ENCODE measurements at places on chromosomes 4 and X. TPM values are rescaled to one million over a fixed set of nuclear protein-coding genes. Genes with fewer than 3 reads are reported as not detected.

MGAT4D gene
- not detected for polyA plus RNA-seq

PPP1R3F gene
- 2.6 TPM for polyA plus RNA-seq

EDA gene
- polyA plus RNA-seq = 5.6 TPM

SUPT20HL1 gene
- polyA plus RNA-seq = not detected

GK gene
- polyA plus RNA-seq = 83.7 TPM

PTPN13 gene
- polyA plus RNA-seq = 5.1 TPM

MTMR1 gene
- polyA plus RNA-seq = 11.7 TPM

SLC6A14 gene
- not detected for polyA plus RNA-seq

ACSL4 gene
- 192 TPM for polyA plus RNA-seq

PASD1 gene
- not detected for polyA plus RNA-seq

MAGED4 gene
- polyA plus RNA-seq = 1.6 TPM

KCND1 gene
- polyA plus RNA-seq = 0.77 TPM

EMCN gene
- 14.6 TPM for polyA plus RNA-seq

RASL11B gene
- polyA plus RNA-seq = 3.1 TPM

SLC6A8 gene
- polyA plus RNA-seq = 118 TPM

ELF4 gene
- 4.5 TPM for polyA plus RNA-seq

NKX1-1 gene
- polyA plus RNA-seq = not detected

SPANXD gene
- not detected for polyA plus RNA-seq

FHIP1A gene
- 1.0 TPM for polyA plus RNA-seq

ALPK1 gene
- polyA plus RNA-seq = 6.8 TPM

TSPAN7 gene
- polyA plus RNA-seq = 47.8 TPM

UGT2B15 gene
- polyA plus RNA-seq = not detected

DMP1 gene
- not detected for polyA plus RNA-seq

FGF13 gene
- polyA plus RNA-seq = 0.48 TPM

LNX1 gene
- 1.2 TPM for polyA plus RNA-seq

USP51 gene
- polyA plus RNA-seq = 2.0 TPM

AKAP14 gene
- polyA plus RNA-seq = not detected

GRIA3 gene
- polyA plus RNA-seq = 14.7 TPM

NWD2 gene
- polyA plus RNA-seq = 0.10 TPM

CLDN34 gene
- polyA plus RNA-seq = not detected

COL4A5 gene
- 13.1 TPM for polyA plus RNA-seq

Data from adrenal gland (tissue), 19 donors.